ENCODE measurements at places on chromosomes 3 and 15.

DNA sequence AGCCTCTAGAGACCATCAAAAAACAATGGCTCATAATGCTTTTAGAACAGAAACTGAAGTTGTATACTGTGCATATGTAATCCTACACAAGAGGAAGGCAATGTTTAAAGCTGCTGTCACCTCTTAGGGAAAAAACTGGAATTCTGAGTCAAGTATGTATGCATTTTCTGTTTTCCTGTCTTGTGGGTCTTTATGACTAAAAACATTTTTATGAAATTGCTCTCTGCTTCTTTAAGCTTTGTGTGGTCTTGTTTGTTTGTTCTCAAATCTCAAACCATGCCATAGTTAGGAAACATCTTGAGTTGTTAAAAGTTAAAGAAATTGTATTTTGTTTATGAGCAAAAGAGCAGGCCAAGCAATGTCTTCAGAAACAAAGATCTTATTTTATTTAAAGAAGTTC lies 80.9 kb upstream of the SOX2 start:
- DNase-seq = no peak

GRCh38 chr3:146404436-146404835 lies 64.9 kb downstream of the PLSCR2 start:
- DNase-seq = no peak

GRCh38 chr3:153617463-153617862 lies 455.4 kb downstream of the RAP2B start:
- DNase-seq = no peak

DNA sequence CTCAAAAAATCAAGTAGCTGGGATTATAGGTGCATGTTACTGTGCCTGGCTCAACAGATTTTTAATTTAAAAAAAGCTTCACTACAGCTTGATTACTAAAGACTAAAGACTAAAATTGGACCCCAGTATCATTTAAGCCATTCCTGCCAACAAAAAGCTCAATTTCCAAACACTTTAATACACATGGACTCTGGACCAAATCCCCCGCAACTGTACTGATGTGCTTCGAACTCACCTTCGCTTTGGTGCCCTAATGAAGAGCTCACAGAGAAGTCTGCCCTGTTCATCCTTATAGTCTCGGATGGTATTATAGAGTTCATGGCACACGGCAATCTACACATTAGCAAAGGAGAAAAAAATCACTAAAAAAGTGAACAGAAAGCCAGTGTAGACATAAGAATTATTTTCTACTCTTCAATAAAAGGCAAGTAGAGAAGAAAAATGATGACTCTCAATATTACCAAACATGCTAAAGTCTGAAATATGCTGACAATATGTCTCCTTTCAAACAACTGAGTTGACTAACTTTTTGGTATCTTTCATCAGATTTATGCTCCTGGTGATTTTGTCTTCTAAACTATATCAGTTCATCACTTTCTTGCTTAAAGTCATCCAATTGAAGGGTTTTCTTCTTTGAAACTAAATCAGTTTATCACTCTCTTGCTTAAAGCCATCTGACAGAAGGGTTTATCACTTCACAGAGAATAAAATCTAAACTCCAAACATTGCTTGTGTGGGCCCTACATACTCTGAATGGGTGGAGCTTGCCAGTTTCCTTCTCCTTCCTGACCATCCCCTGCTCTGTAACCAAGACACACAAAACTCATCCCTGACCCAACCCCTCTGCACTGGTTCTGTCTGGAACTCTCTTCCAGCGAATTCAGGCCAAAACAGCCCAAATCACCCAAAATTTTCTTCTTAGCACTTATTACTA lies 7.2 kb downstream of the PBRM1 start:
- DNase-seq = no peak

DNA sequence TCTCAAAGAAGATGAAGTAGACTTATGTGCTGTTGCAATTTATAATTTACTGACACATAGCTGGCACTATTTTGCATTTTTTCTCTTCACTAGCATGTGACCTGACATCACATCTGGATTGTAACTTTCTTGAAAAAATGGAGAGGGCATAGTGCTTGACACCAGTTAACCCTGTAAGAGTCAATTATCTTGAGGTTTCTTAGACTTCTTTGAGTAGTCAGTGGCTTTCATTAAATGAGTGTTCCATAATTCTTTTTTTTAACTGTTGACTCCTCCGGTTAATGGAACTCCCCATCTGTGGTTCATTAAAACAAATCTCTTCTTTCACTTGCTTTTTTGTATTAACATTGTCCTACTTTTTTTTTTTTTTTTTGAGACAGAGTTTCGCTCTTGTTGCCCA lies 16.9 kb upstream of the PRKCI start:
- DNase-seq = no peak

DNA sequence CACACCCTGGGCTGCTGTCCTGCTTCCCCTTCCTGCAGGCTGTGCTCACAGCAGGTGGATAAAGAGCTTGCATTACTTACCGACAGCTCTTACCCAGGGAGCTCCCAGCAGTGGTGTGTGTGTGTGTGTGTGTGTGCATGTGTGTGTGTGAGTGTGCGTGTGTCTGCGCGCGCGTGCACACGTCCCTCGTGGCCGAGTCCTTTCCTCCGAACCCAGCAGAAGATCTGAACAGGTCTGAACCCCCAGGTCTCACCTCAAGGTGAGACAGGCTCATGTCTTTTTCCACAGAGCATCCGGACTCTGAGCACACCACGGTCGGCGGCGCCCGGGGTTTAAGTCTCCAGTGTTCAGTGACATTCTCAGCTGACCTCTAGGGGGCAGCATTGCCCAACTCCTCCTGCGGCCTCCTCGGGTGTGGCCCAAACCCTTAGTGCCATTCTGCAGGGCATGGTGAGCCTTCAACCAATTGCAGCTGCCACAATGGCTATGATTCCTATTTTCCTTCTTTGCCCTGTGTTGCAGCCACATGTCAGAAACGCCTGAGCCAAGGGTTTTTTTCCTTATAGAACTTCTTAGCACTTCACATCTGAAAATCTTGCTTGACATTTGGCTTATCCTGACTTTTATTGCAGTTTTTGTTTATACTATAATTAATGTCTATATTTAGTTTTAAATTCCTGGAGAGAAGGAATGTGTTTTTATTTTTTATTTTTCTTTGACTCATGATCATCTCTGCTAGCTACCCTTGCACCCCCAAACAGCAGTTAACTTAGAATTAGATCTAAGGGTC lies 64.1 kb upstream of the KLHL25 start:
- no peak for DNase-seq

- no peak for DNase-seq
Observed at GRCh38 chr3:48563382-48563918, at the start of gene UCN2. Gene UCN2 (minus strand): TSS chr3:48563781. CDS start chr3:48563124, 657 bp downstream.

- DNase-seq = no peak
Observed at GRCh38 chr15:75067123-75067830, 43.9 kb downstream of the PPCDC start.

GRCh38 chr3:65381496-65382010 lies 657.2 kb downstream of the MAGI1 start:
- DNase-seq = no peak

Measured in thoracic aorta (tissue), 2 donors.